Stimulated activated CD4-positive, alpha-beta T cell treated with anti-CD3 and anti-CD28 coated beads, Interleukin-12 subunit alpha, Interleukin-12 subunit beta, amount 100 ng/mL, for 24 hours (primary cell): ENCODE measurements at places on chromosomes 5 and 9.
A peak's percentile ranks its signal among the peaks of the same experiment; 100 is the strongest.

DNA sequence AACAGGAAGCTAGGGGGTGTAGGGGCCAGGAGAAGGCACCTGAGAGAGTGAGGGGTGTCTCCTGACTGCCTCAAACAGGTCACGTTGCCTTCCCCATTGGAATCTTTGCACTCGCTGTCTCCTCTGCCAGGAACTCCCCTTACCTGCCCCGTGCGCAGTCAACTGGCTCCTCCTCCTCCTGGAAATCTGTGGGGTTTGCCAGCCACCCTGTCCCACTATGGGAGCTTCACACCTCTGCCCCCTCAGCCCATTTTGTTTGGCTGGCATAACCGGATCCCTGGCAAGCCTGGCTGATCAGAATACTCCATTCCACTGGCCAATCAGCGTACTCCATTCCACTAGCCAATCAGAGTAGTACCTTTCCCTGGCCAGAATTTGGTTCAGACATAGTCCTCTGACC lies 10.4 kb upstream of the SLC34A1 start:
- DNase-seq, result no peak

DNA sequence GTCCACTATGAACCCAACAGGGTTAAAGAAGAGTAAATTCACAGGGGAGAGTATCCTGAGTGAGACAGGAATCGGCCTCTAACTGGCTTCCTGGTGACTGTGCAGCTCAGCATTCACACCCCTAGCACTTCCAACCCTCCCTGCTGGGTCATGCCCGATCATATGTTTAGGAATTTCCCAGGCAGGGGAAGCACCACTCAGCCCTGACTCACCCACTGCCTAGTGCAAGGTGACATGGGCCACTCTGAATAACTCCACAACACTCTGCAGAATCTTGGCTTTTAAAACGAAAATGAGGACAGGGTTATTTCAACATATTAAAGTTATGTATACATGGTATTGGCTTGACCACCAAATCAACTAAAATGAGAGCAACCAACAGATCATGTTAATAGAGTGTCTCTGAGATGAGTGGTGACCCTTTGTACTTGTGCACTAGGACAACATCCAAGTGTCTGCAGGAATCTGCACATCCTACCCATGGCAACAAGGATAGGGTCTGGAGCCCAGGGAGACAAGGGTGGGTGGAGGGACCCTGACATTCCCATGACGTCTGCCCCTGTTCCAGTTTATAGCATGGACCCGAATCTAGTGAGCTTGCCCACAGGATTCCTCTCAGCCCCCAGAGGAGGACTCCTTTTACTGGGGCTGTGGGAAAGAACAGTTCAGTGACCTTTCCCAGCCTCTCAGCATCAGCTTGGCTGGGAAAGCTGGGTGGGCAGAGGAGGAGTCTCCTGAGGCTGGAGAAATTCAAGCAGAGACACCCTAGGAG lies 485.8 kb downstream of the SEMA5A start:
- no peak for DNase-seq

DNA sequence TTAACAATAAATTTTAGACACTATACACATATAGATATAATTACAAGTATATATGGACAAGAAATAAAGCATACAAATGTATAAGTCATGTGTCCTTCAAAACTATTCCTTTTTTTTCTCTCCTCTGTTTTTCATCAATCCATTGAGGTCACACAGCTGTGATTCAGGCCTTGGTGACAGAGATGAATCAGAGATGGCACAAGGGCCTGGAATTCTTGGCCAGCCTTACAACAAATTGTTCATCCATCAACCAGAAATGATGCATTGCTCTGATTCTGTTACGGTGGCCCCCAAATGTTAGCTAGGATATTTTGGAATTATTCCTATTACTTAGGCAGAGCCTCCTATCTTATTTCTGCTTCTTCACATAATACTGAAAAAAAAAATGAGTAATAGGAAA lies 108.7 kb upstream of the MPDZ start:
- DNase-seq, result no peak

- no peak for DNase-seq
Measured at GRCh38 chr5:39342460-39342859, 21.8 kb downstream of the C9 start.

DNA sequence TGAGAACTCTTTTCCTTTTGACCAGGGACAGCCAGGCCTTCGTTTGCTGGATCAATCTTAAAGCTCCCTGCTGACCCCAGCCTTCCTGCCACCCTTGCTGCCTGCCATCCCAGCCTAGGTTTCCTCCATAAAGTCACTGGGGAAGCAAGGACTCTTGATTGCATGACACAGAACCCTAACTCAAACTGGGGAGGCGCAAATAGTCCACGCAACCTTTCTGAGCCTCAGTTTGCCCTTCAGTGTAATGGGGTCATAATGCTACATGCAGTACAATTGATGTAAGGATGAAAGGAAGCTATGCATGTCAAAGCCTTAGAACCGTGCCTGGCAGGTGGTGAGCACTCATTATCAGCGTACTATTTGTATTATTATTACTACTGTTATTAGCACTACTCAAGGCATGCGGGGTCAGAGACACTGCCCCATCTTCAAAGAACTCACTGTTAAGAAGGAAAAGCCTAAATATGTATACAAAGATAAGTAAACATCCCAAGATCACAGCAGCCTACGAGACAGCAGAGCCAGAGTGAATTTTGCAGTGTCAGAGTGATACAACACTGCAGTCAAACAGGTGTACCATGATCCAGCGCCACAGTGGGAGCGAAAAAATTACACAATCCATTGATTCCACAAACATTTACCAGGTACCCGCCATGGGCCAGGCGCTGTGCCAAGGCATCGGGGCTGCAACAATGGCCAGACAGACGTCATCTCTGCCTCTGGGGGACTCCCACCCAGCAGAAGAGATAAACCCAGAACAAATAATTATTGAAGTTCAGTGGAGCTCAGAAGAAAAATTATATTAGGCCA lies 16.9 kb upstream of the CPLX2 start:
- no peak for DNase-seq

DNA sequence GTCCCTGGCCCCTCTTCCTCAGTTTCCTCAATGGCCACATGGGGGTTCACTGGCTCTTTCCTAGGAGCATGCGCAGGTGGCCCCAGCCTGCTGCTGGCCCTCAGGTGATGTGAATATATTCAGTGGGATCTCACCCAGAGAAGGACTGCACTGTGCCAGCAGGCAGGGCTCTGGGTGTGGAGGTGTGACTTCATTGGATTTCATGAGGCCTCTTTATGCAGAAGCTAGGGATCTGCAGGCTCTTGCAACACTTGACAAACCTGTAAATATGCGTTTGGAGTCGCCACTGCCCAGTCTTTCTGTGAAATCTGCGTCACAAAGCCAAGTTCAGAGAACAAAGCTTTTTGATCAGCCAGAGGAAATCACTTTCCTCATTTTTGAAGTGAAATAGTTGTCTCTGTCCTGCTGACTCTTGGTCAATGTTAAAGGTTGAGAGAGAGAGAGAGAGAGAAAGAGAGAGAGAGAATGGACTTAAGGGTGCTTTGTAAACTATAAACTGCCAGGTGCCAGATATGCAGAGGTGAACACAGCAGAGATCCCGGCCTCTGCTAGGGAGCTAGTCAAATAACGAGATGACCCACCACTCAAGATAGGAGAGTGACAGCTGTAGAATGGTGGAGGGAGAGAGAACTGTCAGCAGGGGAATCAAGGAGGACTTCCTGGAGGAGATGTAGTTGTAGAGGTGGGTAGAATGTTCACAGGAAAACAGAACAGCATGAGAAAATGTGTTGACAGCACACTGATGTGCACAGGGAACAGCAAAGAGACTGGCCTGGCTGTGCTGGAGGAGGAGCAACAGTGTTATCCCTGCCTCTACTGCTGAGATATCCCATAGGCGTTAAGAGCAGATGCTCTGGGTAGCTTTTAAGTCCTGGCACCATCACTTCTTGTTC lies 167.0 kb upstream of the ZNF618 start:
- no peak for DNase-seq

DNA sequence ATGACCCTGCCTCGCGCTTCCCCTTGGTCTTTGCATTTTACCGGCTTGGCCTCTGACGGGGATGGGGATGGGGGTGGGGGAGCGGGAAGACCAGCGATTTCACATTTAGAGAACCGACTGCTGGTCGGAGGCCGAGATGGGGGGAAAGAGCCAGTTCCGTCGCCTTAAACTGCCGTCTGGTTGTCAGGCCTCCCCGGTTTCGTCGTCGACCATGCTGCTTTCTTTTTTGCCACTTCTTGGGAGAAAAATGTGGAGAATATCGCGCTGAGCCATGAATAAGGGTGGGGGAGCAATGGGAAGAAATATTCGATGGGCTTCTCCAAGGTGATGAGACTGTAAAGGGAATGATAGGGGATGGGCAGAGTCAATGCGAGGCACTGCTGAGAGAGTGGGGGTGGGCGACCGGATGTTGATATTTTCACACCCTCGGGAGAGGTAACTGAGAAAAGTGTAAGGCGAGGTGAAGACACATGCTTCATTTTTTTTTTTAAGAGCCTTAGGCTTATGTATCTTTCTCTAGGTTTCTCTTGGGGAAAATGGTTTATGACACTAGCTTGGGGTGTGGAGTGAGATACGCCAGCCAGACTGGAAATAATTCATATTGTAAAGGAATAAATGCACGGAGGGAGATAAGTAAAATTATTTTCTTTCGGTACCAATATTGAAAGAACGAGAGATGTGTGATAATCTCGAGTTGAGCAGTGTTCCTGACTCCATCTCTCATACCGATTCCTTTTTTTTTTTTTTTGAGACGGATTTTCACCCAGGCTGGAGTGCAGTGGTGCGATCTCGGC lies 1.1 kb downstream of the KIF2A start:
- DNase-seq, result peak; percentile 55

GRCh38 chr9:20528253-20528652 lies 94.0 kb downstream of the MLLT3 start:
- no peak for DNase-seq

GRCh38 chr5:88634014-88634413 lies 249.0 kb downstream of the MEF2C start:
- DNase-seq, result no peak

GRCh38 chr5:141492168-141492885 lies 3.4 kb downstream of the PCDHGC5 start:
- no peak for DNase-seq

DNA sequence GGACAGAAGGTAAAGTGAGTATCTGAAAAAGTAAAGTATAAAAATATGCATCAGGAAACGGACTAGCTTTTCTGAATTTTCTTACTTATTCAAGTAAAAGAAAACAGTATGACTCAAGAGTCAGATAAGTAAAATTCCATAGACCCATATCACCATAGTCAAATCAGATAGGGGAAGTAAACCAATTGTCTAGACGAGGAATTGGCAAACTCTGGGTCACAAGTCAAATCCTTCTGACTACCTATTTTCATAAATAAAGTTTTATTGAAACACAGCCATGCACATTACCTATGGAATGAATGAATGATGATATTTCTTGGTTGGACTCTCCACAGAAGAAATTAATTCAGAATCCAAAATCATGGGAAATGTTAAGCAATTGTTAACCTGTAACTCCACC lies 59.1 kb upstream of the TMC1 start:
- DNase-seq, result no peak

DNA sequence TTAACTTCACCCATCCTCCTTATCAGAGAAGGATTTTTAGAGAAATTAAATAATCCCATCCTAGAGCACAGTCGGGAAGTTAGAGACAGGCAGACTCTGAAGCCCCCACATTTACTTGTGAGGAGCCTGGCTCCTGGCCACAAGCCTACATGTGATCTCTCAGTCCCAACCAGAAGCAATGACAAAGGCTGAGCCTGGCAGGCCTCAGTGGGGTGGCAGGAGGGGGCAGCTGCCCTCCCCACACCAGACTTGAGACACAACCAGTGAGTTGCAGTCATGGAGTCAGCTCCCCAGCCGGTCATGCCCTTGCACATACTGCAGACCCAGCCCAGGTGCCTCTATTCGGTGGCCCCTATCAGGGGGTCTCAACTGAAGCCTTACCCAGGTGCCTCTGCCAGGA lies 11.0 kb downstream of the NAIF1 start:
- no peak for DNase-seq

DNA sequence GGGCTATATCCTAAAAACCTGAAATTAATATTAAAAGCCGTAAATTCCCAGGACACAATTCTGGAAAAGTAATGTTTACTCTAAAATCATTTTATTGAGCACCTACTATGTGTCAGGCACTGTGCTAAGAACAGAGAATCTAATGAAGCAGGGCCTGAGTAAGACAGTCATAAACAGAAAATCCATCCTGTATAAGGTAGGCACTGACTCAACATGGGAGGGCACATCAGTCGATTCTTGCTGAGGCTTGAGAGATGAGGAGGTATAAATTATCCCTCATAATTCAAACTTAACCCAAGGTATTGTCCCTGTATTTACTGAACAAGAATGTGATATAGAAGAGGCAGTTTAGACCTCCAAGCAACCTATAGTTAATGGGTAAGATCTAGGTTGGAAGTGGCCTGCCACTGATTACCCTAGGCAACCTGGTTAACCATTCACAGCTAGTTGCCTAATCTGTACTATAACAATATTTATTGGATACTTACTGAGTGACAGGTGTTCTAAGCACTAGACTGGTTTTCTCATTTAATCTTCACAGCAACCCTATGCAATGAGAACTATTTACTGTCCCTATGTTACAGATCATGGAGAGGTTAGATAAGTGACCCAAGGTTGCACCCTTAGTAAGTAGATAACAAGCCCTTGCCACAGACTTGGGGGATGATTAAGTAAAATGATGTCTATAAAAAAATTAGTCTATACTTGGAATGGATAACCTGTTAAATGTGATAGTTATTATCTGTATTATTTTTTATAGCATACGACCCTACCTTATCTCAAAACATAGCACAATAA lies 317.7 kb downstream of the PDE4D start:
- no peak for DNase-seq

DNA sequence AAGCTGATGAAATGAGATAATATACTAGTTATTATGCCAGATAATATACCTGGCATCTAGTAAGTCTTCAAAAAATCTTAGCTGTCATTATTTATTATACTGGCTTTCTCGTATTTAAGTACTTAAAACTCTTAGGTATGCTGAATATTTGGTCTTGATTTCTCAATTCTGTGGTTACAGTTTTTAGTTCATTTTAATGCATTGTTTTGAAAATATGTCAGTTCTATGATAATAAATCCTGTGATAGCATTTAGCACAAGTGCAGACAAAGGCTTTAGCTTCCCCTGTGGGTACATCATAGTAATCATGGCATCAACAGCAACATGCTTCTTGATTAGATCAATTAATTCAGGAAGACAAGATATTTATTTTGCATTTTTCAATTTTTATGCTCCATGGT lies 133.0 kb downstream of the SMC2 start:
- DNase-seq, result no peak

- DNase-seq, result no peak
Measured at GRCh38 chr5:142484821-142485387, 160.1 kb upstream of the SPRY4 start.

DNA sequence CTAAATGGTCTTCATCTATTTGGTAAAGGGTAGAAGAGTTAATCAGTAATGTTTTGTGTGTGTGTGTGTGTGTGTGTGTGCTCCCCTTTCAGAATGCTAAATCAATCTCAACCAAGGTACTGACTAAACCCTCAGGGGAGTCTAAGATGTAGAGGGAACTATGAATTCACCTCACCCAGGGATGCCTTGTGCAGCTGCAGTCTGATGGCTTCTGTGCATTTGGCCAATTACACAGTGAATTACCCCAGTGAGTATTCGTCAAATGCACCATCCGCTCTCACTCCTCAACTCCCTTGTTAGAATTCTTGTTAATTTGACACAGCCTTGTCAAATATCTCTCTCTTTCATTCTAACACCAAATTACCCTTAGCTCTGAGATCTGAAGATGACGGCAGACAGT lies 234.6 kb downstream of the GABRB2 start:
- DNase-seq, result no peak

- DNase-seq, result no peak
Measured at GRCh38 chr9:17862629-17863028, 283.8 kb downstream of the SH3GL2 start.

GRCh38 chr5:180305481-180305880 lies 13.6 kb upstream of the MAPK9 start:
- DNase-seq, result no peak

- no peak for DNase-seq
Measured at GRCh38 chr5:96946381-96946780, 10.5 kb downstream of the LNPEP start.
